Astrocyte (in vitro differentiated cells and primary cell): ENCODE measurements at places on chromosomes 1 and 21. TPM values are rescaled to one million over a fixed set of nuclear protein-coding genes. Genes with fewer than 3 reads are reported as not detected.

- DNase-seq: no peak
- peaks cover 2% of the 10 kb centered on the region for H3K27me3 ChIP-seq
- no peaks in the 10 kb centered on the region for H3K4me1 ChIP-seq
- no peak overlapping the region for H3K4me3 ChIP-seq
Observed at GRCh38 chr1:177798614-177799013, 171.2 kb downstream of the SEC16B start.

DNA sequence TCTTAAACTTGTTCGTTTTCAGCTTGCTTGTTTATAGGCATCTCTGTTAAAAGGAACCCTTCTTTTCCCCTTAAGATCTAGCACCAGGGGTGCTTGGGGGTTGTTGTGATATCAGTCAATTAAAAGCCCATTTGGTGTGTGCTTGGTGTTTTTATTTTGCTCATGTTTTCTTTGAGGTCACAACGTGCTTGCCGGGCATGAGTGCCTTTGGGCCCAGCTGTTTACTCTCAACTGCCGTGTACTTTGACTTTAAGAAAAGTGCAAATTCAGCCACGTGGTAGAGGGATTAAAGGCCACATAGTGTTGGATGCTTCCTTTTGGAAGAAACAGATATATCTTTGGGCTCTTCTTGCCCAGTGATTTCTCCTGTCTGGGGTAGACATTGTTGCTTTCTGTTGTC lies 10.5 kb downstream of the ARID1A start:
- H3K36me3 ChIP-seq: peaks cover 7% of the 10 kb centered on the region
- H3K27me3 ChIP-seq: no peaks in the 10 kb centered on the region
- H3K4me1 ChIP-seq: peaks cover 37% of the 10 kb centered on the region

DNA sequence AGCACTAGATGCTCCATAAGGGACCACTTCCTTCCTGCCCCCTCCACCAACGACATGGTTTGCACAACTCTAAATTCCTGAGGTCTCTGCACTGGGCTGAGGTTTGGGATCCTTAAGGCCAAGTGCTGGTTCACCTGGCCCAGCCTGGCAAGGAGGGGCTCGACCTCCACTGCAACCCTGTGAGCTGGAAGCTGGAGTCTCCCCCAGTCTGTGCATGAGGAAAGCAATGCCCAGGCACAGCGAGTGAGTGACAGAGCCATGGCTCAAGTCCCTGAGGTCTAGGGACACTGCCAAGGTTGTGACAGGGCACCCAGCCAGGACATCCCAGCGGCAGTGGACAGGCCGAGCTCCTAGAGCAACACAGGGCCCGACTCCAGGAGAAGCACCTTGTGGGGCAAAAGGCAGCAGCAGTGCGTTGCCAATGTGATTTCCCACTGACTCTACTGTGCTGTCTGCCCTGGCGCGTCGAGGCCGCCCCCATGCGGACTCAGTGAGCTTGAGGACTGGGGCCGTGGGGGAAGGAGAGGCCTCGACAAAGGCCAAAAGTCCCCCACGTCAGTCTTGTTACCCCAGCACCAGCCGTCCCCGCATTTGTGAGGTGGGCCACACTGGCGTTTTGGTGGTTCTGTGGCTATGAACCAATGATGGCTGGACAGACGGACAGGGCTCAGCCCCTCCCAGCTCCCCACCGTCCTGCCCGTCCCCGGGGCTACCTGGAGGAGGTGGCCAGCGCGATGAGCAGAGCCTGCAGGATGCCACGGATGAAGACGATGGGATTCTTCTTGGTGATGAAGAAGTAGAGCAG lies 30.0 kb downstream of the PODN start:
- no peaks in the 10 kb centered on the region for H3K27me3 ChIP-seq
- DNase-seq: peak; percentile 47
- no peaks in the 10 kb centered on the region for H3K4me1 ChIP-seq
- H3K36me3 ChIP-seq: no peaks in the 10 kb centered on the region
- no peak overlapping the region for H3K4me3 ChIP-seq
- H3K27ac ChIP-seq: no peak overlapping the region

DNA sequence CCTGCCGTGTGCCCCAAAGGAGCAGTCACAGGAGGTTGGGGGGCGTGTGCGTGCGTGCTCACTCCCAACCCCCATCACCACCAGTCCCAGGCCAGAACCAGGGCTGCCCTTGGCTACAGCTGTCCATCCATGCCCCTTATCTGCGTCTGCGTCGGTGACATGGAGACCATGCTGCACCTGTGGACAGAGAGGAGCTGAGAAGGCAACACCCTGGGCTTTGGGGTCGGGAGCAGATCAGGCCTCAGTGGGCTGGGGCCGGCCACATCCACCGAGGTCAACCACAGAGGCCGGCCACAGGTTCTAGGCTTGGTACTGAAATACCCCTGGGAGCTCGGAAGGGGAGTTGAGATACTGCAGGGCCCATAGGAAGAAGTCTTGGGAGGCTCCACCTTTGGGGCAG lies 23.5 kb downstream of the COL6A1 start:
- no peaks in the 10 kb centered on the region for H3K36me3 ChIP-seq
- no peak for DNase-seq
- no peaks in the 10 kb centered on the region for H3K27me3 ChIP-seq
- no peak overlapping the region for H3K27ac ChIP-seq
- H3K4me1 ChIP-seq: no peaks in the 10 kb centered on the region
- no peak overlapping the region for H3K4me3 ChIP-seq

- H3K27me3 ChIP-seq: peaks cover 10% of the 10 kb centered on the region
- H3K4me3 ChIP-seq: no peak overlapping the region
- DNase-seq: peak; percentile 56
- H3K27ac ChIP-seq: no peak overlapping the region
- H3K36me3 ChIP-seq: no peaks in the 10 kb centered on the region
Observed at GRCh38 chr1:28860332-28861073, 48.5 kb downstream of the OPRD1 start.

- DNase-seq: peak; percentile 25
- no peak overlapping the region for H3K4me3 ChIP-seq
- no peak overlapping the region for H3K27ac ChIP-seq
- no peaks in the 10 kb centered on the region for H3K36me3 ChIP-seq
- no peaks in the 10 kb centered on the region for H3K27me3 ChIP-seq
Observed at GRCh38 chr1:91092503-91092902, 70.7 kb upstream of the ZNF644 start.

DNA sequence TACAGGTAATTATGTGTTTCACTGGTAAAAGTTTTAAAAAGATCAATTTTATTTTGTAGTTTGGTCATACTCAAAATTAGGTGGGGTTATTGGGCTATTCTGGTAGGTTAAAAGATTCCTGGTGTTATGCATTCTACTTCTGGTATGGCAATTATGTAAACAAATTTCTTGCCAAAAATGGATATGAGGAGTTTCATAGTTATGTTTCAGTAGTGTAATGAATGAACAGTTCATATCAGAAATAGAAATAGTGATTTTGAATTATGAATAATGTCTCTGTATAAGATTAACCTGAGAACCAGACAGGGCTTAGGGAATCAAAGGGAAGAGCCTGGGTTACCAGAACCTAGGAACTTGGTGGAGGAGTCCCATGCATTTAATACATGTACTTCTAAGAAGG lies 15.9 kb downstream of the ATF6 start:
- DNase-seq: peak; percentile 29
- no peaks in the 10 kb centered on the region for H3K36me3 ChIP-seq
- no peaks in the 10 kb centered on the region for H3K27me3 ChIP-seq
- no peak overlapping the region for H3K4me3 ChIP-seq
- H3K4me1 ChIP-seq: no peaks in the 10 kb centered on the region

DNA sequence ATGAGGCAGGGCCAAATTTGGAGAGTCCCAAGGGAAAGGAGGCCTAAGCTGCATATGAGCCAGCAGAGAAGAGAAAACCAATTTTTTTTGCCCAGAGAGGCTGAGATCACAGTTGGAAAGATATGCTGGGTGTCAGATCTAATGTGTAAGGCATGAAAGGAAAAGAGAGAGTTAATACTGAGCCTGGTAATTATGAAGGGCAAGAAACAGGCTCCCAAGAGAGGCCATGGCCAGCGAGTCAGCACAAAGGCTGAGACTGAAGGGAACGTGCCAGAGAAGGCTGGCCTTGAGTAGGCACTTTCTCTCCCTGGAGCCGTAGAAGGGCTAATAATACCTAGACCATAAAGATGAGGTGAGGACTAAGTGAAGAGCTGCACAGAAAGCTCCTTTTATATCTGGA lies 31.8 kb upstream of the BEND5 start:
- no peak for DNase-seq
- H3K27me3 ChIP-seq: no peaks in the 10 kb centered on the region
- no peaks in the 10 kb centered on the region for H3K4me1 ChIP-seq

Gene SIPA1L2
- total RNA-seq: 12.2 and 14.9 TPM in 2 replicates

Gene LENEP
- 0.99 TPM in 1 of 2 replicates, not detected in the other for total RNA-seq

Gene WNT9A
- total RNA-seq: 2.6 and 4.1 TPM in 2 replicates

Gene SLC37A1
- 5.8 and 6.9 TPM in 2 replicates for total RNA-seq
